ENCODE measurements at places on chromosomes 16 and 17. TPM values are rescaled to one million over a fixed set of nuclear protein-coding genes. Genes with fewer than 3 reads are reported as not detected.

CLEC3A gene
- total RNA-seq = not detected

SEPTIN1 gene
- 173 TPM for total RNA-seq

- DNase-seq = no peak
These were observed 15.9 kb downstream of the ANKRD40 start for GRCh38 chr17:50691550-50692447.

DNA sequence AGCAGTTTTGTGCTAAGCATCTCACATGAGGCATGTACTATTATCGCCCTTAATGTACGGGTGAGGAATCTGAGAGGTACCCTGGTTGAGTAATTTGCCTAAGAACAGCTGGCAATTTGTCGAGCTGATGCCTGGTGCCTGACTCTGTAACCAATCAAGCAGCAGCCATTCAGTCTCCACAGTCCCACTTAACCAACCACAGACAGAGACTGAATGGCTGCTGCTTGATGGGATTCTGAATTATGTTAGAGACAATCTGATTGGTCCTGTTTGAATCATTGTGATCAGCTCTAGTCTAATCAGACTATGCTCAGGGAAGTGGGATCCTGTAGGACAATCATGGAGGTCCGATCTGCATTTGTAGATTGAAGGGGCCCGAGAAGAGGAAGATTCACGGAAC, 447.0 kb downstream of the SHISA9 start:
- no peak for DNase-seq

GRCh38 chr17:77282524-77283515, 142.1 kb downstream of the SEC14L1 start:
- DNase-seq = no peak
